ENCODE measurements at places on chromosomes 3 and 15.

DNA sequence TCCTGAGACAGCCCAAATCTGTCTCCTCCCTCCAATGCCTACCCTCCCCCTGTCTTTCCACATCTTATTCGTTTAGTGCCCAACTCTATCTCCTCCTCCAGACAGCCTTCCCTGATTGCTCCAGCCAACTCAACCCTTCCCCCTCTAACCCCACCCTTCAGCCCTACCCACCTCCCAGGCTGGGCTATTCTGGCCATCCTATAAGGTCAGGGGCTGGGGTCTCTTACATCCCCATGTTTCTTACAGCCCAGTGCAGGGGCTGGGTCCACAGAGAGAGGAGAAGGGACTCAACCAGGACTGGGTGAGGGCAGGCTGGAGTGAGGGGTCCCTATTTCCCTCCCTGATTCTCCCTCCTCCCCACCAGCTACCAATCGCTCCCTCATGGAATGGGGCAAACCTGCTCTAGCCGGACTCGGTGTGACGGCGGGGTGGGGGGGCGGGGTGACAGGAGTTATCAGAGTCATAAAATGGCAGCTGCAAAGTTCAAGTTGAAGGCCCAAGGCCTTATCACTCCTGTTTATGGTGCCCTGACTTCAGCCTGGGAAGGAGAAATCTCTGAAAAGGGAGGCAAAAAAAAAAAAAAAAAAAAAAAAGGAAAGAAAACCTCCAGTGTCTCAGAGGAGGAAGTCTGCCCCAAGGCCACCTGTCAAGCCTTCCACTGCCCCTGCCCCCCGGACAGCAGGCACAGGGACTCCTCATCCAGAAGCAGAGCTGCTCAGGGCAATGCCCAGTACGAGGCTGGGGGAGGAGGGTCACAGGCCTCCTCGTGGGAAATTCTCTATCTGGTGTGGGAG, 2.1 kb downstream of the VIPR1 start:
- no peak for DNase-seq

DNA sequence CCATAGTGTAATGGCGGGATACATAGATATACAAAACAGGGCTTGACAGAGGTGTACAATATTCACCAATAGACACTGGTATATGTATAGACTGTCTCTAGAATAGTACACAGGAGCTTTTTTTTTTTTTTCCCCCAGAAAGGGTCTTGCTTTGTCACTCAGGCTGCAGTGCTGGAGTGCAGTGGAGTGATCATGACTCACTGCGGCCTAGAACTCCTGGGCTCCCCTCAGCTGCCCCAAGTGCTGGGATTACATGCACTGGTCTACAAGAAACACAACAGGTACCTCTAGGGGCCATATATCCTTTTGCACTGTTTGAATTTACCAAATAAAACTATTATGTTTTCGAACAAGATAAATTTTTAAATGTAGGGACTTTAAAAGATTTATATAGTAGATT, 12.3 kb downstream of the RHOA start:
- no peak for DNase-seq

DNA sequence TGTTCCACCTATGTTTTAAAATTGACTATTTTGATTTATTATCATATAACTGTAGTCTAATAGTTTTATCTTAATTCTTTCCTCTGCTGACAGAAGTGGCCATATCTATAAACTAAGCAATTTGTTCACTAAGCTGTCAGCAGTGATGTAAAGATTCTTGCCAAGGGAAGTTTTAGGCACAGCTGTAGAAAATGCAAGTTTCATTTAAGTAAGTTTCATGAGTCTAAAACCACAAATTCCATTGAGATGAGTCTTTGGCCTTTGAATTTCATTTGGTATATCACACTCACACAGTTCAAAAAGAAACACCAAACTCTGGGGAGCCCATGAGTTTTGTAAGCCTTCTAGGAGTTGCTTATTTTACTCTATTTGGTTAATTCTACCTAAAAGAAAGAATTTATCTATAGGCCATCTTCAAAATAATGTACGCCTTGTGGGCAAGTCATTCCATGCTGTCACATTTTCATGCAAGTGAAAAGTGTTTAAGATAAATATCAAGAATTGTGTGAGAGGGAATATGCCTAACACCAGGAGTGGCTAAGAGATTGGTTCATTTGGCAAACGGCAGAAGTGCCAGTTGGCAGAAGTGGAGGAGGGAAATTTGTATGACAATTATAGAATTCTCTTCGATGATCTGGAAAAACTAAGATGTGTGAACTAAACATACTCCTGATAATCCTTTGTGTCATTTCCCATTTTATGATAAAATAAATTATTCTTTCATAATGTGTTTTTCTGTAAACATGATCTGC, 292.9 kb downstream of the ZIC4 start:
- no peak for DNase-seq

DNA sequence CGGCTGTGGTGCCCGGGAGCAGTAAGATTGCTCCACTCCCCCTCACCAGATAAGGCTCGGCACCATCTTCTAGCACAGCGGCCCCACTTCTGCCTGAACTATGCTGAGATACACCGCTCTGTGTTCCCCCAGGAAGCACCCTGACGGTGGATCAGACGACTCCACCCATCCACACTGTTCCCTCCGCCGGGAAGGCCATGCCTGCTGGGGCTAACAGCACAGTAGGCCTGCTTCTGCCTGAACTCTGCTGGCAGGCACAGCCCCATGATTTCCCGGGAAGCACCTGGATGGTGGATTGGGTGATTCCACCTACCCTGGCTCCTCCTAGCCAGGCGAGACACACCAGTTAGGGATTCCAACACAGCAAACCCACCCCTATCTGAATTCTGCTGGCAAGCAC, 36.3 kb upstream of the PPM1L start:
- no peak for DNase-seq

DNA sequence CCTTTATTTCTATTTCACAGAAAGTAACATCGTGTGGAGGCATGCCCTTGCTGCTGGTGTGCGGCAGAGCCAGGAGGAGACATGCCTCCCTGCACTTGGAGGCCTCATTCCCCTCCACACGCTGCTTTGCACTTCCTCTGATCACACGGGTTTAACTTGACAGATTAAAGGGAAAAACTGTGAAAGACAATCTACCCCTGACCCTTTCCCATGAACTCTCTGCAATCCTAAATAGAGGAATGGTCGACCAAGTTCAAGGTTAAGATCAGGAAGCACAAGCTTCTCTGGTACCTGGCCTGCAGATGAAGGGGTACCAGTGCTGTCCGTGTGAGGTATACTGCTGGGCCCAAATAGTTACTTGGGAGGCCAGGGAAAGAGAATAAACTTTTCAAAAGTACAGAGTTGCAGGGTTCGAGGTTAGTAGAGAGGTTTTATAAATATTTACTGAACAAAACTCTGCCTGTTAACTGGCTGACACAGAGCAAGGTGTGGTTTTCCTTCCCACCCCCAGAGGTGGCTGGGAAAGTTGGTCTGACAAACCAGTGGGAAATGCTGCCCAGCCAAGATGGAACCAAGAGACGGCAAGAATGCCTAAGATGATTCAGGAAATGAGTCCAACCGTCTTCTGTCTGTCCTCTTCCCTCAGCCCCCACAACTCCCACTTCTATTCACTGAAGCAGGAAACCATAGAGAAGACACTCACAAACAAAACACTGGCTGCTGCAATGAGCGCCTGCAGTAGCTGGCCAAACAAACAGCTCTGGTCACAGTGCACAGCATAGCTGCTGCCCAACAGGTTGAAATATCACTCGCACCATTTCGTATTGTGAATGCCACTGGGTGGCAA, 79.6 kb downstream of the IGF2BP2 start:
- no peak for DNase-seq

GRCh38 chr3:50502225-50502583, 1.2 kb downstream of the CACNA2D2 start:
- no peak for DNase-seq

GRCh38 chr3:180295811-180296210, 259.1 kb upstream of the PEX5L start:
- DNase-seq: no peak

DNA sequence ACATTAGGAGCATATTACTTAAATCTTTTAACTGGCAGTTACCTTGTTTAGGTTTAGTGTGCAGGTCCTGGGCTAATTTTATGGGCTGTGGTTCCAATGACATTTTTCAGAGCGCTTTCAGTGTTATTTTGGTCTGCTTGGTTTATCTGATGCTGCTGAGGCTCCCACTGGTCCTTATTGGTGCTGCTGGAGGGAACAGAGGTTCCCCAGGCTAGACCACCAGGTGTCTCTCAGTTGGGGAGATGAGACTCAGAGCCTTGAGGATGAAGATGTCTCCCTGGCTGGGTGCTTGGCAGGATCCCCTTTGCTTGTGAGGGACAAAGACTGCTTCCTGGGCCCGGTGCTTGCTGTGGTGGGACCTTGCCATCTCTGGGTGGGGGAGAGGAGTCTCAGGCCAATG, 28.3 kb upstream of the TASOR start:
- DNase-seq: no peak

DNA sequence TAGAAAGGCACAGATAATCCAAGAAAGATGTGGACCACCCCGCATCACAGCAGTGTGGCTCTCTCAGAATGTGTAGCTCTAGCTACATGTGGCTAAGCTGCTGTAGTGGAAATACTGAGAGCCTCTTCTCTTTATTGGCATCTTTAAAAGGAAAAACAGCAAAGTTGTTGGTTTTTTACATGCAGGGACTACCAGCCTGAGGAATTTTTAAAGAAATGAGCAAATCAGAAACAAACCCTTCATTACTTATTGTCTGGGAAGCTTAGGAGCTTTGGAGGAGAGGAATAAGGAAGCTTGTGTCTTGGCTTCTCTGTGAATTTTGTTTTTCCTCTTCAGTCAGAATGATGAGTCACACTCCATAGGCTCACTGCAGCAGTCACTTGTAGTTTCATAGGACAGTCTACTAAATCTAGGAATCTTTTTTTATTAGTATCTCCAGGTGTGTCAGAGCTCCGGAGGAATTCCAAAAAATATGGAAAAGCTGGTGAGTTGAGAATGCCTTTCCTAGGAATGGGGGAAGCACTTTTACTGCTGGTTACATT, 27.5 kb downstream of the POLG start:
- no peak for DNase-seq

DNA sequence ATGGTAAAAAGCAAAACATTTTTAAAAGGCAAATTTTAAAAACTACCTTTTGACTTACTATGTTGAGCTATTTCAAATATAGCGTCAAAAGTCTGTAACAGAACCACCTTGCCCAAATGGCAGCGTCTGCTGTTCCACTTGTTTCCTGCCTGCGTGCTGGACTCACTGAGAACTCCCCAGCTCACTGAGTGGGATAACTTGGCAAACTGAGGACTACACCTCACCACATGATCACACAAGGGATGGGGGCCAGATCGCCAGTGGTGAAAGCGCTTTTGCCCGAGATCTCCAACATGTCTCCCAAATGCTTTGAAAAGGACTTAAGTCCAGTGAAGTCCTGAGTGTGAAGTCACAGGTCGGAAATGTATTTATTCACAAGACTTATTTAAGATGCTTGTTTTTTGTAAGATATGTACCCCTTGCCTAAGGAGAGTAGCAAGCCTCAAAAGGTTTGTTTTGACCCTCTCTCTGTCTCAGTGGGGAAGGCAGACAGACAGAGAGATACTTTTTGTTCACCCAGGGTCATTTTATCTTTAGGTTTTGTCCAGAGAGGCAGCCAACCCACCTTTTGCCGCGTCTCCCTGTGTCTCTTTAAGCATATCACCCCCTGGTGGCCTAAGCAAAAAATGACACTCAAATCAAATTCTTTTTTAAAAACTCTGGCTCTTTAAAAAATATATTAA, 192.6 kb downstream of the PDZRN3 start:
- peak; percentile 55 for DNase-seq

DNA sequence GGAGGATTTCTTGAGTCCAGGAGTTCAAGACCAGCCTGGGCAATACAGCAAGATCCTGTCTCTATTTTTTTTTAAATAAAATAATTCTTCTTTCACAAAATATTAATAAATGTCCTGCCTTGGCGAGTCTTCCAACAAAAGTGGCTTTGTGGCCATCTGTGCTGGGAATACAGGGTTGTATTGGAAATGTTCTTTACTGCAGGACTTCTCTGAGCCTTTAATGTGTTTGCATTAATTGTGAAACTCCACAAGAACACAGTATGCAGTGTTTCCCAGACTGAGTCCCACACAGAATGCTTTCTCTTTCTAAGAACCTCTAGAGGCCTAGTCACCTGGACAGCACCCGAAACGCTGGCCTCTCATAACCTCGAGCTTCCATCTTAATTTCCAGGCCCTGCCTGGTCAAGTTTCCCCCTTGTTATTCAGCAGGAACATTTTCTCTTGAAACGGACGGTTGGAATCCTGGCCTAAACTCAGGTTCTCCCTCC, 85.4 kb upstream of the ARRDC4 start:
- DNase-seq: no peak

GRCh38 chr15:92043283-92043682, 189.8 kb downstream of the SLCO3A1 start:
- no peak for DNase-seq

All from SK-N-DZ (cell line).